ENCODE measurements at places on chromosomes 13 and 19. TPM values are rescaled to one million over a fixed set of nuclear protein-coding genes. Genes with fewer than 3 reads are reported as not detected.

Gene CPB2
- not detected for total RNA-seq

Gene CGB3
- not detected for total RNA-seq

Gene CEACAM1
- total RNA-seq, result 0.78 TPM

Gene TMPRSS9
- not detected for total RNA-seq

Gene LAMP1
- 151 TPM for total RNA-seq

Gene PLEKHF1
- 28.6 TPM for total RNA-seq

Gene IGFL2
- not detected for total RNA-seq

Gene C19orf85
- total RNA-seq, result not detected

Gene CCDC70
- total RNA-seq, result not detected

Gene SLC25A41
- total RNA-seq, result not detected

Gene EBI3
- total RNA-seq, result 0.54 TPM

Gene FAAP24
- 0.27 TPM for total RNA-seq

Gene ZNF66
- not detected for total RNA-seq

GRCh38 chr13:74922963-74923362 is 559.0 kb downstream of the TBC1D4 start:
- ATAC-seq, result no peak

- ATAC-seq, result no peak
Observed at GRCh38 chr13:79646880-79647279, 165.9 kb downstream of the NDFIP2 start.

- ATAC-seq, result no peak
Observed at GRCh38 chr13:80334597-80335260, 6.2 kb downstream of the SPRY2 start.

DNA sequence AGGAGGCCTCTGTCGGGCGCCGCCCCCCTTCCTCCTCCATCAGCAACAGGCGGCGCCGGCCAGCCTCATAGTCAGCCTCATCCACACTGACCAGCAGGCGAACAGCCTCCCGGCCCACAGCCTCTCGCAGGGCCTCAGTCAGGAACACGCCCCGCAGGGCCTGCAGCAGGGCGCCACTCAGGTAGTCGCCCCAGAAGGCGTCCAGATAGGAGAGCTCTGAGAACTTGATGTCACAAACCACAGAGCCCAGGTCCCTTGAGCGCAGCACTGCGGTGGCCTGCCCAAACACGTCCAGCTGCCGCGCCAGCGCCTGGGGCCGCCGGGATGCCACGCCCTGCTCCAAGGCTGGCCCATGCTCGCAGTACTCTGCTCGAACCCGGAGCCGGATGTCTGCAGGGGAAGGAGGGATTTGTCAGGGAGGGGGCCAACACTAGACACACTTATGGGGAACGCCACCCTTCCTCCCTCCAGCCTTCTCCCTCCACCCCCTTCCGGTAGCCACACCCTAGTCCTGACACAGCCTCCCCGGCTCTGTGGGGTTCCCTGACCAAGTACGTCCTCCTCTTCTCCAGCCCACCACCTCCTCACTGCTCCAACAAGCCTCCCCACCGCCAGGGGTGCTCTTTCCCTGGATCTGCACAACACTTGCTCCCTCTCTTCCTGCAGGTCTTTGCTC is 17.9 kb downstream of the DEDD2 start:
- peak; percentile 61 for ATAC-seq

- no peak for ATAC-seq
Observed at GRCh38 chr19:58563034-58563573, 4.7 kb upstream of the UBE2M start.

DNA sequence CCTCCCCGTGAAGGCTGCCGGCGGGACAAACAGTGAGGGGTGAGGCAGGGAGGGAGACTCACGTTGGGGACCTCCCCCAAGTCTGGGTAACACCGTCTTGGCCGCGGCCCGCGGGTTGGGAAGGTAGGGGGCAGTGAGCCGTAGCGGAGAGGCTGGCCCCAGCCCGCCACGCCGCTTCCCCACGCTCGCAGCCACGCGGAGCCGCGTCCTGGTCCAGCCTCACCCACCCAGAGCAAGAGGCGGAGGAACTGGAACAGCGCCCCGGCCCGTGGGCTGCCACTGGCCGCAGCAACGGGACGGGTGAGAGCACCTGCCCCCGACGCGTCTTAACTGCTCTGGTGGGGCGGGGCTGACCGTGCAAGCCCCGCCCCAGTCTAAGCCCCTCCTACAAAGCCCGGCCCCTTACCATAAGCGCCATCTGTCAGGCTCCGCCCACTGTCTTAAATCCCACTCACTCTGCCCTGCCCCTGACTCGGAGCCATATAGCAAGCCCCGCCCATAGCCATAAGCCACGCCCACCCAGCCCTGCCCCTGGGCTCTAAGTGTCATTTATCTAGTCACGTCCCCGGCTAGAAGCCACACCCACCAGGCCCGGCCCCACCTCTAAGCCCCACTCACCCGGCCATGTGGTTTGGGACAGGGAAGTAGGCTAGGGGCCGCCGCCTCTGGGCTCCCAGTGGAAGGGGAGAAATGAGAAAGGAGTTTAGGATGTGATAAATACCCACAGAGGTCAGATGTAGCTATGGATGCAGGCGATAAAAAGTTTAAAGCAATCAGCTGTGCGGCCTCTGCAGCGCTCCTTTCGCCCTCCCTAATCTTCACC is 2.1 kb upstream of the CCL25 start:
- peak; percentile 82 for ATAC-seq

DNA sequence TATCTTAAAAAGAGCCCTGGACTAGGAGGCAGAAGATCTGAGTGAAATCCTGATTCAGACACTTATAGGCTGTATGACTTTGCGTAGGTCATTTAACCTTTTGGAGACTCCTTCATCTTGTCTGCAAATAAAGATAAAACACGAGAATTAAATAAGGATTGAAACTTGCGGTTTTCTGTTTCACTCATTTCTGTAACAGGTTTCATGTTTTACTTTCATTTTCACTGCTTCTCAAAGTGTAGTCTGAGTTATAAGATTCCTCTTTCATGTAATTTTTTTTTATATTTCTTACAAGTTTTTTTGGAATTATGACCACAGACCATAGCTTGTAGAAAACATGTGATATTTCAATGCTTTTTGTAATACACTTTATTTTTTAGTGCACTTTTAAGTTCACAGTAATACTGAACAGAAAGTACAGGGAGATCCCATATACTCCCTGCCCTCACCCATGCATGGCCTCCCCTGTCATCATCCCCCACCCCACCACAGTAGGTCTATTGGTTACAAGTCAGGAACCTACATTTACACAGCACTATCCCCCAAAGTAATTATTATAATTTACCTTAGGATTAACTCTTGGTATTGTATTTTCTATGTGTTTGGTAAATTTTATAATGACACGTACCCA is 174.6 kb downstream of the ITGBL1 start:
- ATAC-seq, result peak; percentile 51

DNA sequence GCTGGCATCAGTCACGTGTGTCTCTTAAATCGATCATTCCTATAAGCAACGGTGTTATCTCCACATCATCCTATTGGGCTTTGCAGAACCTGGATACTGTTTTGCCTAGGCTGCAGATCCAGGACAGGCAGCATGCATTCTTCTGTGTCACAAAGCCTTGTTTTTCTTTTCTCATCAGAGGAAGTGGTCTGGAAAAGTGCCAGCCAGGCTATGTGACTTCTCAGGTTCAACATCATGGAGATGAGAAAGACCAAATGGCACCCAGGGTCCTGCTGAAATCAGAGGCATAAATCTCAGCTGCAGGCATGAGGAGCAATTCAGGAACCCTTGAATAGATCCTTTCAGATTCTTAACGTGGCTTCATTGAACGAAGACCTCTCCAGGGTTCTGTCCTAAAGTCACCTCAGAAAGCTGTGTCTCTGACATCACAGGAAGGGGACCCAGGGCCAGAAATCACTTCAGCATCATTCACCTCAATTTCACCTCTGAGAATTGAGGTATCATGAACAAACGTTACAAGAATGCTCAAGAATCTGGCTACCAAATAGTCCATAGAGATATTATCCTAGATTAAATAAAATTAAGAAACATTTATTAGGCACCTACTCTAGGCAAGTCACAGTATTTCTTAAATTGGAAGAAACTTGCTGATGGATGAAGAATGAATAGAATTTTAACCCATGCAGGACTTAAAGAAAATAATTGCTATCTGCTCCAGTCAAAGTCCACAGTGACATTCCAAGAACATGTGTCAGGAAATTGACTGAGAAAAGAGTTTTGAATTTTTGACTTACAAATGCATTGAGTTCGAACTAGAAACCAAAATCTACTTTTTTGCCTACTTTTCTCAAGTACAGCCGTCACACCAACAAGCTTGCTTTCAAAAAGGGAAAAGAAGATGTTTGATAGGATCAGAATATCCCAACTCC is 124.1 kb downstream of the COG6 start:
- no peak for ATAC-seq

DNA sequence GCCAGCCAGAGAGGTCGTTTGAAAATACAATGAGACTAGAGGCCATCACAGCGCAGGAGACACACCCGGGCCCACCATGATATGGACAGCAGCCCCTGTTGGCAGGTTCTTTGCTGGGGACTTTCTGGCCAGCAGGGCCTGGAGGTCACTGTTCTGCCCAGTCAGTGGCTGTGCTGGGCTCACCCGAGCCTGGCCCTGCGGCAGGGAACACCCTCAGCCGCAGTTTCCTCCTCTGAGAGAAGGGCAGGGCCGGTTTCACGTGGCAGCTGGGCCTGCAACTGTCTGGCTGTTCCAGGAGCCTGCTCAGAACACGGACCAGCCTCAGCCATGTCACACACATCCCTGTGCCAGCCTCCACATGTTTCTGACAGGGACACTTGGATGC is 39.4 kb downstream of the ADPRHL1 start:
- peak; percentile 74 for ATAC-seq

DNA sequence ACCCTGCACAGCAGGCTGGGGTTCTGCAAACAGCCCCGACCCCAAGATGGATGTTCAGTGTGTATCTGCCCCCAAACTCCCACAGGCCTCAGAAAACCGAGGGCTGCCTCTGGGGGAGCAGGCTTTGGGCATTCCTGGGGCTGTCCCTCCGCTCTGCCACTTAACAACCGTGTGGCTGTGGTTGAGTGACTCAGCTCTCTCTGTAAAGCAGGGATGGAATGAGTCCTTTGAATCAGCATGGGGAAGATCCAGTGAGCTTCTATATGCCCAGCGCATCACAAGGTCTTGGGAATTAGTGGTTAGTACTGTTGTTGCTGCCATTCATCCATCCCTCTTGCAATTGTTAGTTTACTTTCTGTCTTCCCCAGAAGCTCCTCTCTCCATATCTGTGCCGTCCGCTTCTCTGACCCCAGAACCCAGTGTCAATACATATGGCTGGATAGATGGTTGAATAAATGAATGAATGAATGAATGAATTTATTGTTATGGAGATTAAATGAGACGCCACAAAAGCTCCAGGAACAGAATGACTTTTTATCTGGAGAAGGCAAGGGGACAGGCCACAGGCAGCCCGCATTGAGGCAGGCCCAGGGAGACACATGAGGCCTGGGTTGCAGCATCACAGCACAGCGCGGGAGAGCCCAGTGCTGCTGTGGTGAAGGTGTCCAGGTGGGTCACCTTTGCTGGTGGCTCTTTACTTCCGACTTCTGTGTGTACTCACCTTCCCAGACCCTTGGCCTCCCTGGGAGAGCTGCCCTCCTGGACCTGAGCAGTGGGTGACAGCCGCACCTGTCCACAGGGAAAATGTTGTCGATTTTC is 89.2 kb downstream of the RGCC start:
- ATAC-seq, result no peak

DNA sequence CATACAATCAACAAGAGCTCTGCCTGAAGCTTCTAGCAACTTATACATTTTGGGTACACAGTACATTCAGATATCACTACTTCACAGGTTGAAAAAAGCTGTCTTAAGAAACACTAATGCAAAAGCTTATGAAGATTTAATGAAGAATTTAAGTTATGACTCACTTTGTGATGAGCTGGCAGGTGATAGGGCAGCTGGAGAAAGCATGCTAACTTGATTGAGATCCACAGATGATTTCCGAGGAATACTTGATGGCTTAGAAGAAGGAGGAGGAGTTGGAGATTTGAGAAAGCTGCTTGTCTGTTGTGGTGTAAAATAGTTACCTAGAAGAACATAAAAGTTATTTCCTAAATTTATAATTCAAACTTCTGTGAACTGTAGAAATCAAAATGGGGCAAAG is 23.3 kb downstream of the EXOSC8 start:
- ATAC-seq, result no peak
